Activated CD8-positive, alpha-beta memory T cell treated with anti-CD3 and anti-CD28 coated beads, Interleukin-2, amount 50 U/mL, for 48 hours (primary cell): ENCODE measurements at places on chromosomes 11 and 22.

DNA sequence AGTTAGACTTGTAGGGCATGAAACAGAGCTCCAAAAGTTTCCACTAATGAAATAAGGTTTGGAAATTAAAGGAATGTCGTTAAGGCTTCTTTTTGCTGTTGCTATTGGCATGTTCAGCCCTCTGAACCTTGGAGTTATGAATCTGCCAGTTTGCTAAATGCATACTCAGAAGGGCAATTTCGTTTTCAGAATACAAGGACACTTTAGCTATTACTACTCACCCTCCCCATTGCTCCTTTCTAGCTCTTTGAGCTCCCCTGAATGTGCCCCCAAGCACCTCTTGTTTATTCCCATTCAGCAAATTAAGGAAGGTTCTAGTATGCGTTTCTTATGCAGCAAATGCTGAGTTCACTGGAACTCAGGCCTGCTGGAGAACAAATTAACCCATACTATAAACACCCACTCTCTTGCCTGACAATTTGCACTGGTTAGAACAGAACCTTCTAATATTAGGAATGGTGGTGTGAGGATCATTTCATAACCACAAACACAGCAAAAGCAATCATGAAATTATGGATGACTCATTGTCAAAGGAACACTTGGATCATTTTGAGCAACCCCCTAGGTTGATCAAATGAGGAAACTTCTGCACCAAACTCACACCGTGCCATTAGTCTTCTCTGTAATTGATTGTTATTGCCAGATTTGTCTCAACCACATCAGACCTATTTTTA lies 26.2 kb upstream of the LIN7C start:
- no peak for DNase-seq

- DNase-seq = no peak
Observed at GRCh38 chr11:86678823-86679222, 6.4 kb upstream of the ME3 start.

GRCh38 chr11:16403851-16404250 lies 47.5 kb upstream of the SOX6 start:
- DNase-seq = no peak

- DNase-seq = no peak
Observed at GRCh38 chr11:65810046-65810868, 23.4 kb downstream of the OVOL1 start.

DNA sequence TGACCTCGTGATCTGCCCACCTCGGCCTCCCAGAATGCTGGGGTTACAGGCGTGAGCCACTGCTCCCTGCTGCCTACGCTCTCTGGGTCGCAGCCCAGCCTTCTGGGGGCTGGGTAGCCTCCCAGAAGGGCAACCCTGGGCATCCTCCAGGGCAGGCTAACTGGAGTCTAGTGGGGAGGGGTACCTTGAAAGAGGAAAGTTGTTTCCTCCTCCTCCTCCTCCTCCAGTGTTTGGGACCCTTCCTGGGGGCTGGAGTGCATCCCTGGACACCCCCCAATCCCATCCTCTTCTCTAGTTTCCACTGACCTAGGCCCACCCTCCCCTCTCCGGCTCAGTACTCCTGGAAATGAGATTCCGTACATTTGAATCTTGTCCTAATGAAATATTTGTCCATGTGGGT lies 1.3 kb downstream of the PNPLA3 start:
- no peak for DNase-seq

DNA sequence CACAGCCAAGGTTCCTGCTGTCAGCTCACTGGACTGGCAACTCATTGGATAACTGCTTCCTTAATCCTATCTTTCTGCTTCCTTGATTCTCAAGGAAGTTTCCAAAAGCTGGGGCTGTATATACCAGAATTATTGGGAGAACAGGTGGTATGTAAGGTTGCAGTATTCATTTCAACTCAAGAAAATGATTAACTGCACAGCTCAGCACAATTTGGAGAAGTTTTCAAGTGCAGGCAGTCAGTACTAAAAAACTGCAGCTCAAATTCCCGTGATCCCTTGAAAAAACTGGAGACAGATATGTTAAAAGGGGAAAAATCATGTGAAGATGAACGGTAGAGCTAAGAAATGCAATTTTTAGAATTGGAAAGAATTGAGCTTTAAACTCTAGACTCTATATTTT lies 44.4 kb downstream of the GRM5 start:
- no peak for DNase-seq

- DNase-seq = peak; percentile 46
Observed at GRCh38 chr11:75233754-75234172, 6.8 kb upstream of the TPBGL start.

- no peak for DNase-seq
Observed at GRCh38 chr22:31302537-31302936, 10.2 kb upstream of the PIK3IP1 start.

DNA sequence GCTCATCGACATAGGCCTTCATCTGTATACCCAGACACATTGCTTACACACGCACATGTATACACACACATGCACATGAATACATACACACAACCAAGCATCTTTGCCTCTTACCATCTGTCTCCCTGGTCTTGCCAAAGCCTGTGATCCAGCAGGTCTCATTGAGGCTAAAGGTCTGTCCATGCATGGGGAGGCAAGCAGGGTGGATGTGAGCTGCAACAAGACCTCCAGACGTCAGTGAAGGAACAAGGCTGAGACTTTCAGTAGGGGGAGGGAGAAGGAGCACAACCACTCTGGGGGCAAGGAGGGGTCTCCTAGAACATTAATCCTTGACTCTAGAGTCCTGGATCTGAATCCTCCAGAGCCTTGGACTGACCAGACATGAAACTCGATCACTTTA lies 23.7 kb downstream of the TMPRSS13 start:
- peak; percentile 40 for DNase-seq
